ENCODE measurements at places on chromosomes 3 and 15.

DNA sequence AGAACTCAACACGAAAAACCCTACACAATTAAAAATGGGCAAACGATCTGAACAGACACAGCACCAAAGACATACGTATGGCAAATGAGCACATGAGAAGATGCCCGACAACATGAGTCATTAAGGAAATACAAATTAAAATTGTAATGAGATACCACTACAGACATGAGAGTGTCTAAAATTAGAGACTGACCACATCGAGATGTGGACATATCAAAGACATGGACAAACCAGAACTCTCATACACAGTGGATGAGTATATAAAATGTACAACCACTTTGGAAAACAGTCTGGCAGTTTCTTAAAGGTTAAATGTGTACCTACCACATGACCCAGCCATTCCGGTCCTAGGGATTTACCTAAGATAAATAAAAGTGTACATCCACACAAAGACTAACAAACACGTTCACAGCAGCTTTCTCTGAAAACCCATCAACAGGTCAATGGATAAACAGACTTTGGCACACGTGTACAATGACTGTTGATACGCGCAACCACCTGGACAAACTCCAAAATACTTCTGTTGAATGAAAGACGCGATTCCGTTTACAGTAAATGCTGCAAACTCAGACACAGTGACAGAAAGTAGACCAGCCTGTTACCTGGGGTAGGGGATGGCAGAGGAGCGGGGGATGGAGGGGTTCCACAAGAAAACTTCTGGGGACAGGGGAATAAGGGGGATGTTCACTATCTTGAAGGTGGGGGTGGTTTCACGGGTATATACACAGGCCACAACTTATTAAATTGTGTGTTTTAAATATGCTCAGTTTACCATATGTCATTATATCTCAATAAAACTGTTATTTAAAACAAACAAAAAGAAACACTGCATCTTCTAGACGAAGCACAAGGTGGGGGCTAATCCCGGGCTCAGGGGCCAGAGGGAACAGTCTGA is 2.1 kb downstream of the TNK2 start:
- DNase-seq = no peak

DNA sequence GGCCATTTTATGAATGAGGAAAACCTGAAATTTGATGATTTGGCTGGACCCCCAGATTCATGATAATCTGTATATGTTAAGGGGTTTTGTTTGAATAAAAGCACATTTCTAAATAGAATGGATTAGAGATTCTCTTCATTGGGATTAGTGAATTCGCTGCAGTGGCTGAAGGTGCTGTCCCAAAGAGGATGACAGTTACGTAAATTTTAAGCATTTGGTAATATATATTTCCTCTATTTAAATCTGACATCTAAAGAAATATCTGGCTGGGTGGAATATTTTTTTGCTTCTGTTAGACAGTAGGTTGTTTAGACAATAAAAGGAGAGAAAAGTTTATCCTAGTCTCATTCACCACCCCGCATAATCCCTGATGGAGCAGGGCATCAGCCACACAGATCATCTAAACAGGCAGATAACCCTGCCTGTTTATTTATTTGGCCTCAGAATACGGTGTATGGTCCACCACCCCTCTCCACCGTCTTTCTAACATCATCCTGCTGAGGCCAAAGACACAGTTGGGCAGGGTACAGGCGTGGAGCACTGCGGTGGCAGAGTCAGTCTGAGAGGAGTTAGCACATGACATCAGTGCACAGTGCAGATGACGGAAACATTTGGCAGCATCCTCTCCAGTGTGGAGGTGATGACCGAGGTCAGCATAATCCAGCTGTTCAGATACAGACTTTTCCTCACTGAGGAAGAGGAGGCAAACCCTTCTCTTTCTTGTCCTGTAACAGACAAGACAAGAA is 20.4 kb upstream of the NFKBIZ start:
- peak; percentile 38 for DNase-seq

DNA sequence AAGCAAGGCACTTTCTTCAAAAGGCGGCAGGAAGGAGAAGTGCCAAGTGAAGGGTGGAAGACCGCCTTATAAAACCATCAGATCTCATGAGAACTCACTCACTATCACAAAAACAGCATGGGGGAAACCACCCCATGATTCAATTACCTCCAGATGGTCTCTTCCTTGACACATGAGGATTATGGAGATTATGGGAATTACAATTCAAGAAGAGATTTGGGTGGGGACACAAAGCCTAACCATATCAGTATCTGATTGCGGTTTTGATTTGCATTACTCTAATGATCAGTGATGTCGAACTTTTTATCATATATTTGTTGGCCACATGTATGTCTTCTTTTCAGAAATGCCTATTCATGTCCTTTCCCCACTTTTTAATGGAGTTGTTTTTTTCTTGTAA is 549.3 kb upstream of the IL12A start:
- DNase-seq = no peak

DNA sequence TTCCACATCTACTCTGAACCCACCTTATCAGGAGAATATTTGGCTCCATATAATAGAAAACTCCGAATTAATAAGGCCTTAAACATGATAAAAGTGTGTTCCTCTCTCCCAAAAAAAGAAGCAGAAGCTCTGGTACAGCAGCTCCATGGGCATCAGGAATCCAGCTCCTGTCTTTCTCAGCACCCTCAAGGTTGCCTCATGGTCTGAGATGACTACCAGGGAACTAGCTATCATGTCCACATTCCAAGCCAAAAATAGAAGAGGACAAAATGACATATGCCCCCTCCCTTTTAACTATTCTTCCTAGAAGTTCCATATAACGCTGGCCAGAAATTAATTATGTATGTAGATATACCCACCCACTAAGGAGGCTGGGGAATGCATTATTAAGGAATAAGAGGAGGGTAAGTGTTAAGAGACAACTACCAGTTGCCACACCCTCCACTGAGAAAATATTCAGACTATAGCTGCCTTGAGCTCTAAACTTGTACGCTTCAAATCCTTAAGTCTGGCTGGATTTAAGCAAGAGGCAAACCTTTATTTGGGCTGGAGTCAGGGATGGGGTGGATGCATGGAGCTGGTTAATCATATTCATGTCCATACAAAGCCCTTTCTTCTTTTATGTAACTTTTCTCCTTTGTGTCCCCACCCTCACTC is 35.8 kb upstream of the CTDSPL start:
- no peak for DNase-seq

DNA sequence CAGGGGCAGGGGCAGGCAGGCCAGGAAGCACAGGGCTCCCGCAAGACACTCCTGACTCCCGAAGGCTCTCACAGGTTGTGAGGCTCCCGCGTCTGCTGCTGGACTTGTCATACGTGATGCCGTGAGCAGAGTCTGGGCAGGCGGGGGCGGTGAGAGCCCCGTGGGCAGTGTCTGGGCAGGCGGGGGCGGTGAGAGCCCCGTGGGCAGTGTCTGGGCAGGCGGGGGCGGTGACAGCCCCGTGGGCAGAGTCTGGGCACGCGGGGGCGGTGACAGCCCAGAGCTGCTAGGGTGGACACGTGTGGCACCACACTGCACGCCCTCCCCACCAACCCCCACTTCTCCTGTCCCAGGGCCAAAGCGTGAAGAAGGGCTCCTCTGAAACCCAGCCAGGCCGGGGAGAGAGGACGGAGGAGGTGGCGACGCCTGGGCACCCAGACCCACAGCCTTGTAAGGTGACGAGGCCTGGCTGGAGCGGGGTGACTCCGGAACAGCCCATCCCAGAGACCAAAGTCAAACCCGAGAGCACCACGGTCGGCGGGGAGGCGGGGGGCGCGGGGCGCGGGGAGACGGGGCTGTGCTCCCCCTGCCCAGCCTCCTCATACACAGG is 35.0 kb downstream of the TNK2 start:
- no peak for DNase-seq

DNA sequence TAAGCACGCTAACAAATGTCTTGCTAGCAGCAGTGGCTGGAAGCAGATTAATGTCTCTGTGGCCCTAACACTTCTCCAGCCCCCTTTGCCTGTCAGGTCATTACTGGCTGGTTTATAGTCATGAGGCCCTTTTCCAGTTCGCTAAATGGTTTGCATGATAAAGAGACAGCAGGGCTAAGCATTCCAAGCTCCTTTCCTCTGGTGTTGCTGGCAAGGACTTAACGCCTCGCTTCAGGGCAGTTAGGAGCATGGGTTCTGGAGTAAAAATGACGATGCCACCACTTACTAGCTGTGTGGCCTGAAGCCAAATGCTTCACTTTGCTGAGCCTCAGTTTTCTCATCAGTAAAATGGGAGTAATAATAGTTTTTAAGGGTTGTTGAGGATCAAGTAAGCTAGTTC is 185.9 kb downstream of the MEGF11 start:
- no peak for DNase-seq

DNA sequence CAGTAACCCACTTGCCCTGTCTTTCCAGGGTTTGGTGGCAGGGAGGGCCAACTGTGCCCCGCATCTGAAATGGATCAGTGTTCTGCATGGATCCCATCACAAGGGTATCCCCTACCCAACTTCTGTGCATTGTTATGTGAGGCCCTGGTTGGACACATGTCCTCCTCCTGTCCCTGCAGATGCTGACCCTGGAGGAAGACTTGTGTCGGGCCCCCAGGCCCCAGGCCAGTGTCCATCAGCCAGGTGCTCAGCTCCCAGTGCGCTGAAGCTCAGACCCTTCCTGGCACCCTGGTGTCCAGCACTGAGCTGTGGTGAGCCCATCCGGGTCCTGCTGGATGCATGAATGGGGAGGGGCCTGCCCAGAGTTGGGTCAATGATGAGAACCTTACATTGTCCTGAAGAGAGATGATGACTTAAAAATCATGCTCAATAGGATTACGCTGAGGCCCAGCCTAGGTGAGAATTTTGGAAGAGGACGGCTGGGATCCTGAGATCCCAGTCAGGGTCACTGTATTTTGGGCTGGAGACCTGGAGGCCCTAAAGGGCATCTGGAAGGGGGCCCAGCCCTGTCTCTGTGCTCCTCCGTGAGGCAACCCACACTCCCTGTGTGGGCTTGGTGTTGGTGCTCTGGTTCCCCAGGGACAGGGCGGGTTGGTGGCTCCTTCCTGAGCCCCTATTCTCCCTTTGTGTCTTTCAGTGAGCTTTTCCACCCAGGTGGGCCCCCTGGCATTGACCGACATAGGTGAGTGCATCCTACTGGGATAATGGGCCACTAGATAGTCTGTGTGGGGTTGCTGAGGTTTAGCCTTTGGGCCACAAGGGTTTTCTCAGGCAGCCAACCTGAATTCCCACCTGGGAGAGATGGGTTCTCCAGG is 199.1 kb downstream of the UBE3A start:
- no peak for DNase-seq

DNA sequence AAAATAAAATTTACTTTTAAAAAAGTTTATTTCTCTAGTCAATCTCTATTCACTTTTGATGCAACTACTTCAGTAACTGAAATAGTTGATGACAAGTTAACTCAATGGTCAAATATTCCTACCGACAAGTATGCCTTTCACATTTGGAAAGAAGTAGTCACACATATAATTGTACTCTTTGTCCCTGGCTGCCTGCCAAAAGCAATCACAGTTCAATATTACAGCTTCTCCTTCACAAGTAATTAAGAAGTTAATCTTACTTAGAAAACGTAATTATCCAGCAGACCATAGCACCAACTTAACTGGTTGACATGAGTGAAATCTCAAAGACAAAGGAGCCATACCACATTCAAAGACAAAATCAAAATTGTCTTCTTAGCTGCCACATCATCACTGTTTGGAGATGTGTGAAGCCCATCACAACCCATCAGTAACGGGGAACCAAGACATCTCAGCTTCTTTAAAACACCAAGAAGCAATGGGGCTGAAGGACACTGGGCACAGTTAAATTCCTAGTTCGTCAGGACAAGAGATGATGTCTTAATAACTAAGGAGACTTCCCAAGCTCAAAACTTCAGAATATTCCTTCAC is 86.1 kb downstream of the PLCH1 start:
- peak; percentile 62 for DNase-seq

GRCh38 chr15:91253605-91254004 is 153.5 kb downstream of the SV2B start:
- DNase-seq = no peak

DNA sequence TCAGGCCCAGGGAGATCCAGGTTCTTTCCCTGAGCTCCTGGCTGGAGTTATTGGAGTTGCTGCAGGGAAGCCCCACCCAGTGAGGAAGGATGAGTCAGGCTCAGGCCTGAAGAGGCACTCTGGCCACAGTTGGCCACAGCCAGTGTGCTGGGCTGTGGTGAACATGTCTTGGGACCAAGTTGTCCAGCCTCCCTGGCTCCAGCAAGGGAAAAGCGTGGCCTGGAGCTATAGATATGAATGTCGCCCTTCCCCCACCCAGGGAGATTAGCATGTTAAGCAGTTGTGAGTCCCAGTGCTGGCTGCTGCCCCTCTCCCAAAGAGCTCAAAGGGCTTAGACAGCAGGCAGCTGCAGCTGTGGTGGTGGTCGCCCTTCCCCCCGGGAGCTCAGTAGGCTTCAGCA is 963.2 kb downstream of the ROBO2 start:
- DNase-seq = no peak

DNA sequence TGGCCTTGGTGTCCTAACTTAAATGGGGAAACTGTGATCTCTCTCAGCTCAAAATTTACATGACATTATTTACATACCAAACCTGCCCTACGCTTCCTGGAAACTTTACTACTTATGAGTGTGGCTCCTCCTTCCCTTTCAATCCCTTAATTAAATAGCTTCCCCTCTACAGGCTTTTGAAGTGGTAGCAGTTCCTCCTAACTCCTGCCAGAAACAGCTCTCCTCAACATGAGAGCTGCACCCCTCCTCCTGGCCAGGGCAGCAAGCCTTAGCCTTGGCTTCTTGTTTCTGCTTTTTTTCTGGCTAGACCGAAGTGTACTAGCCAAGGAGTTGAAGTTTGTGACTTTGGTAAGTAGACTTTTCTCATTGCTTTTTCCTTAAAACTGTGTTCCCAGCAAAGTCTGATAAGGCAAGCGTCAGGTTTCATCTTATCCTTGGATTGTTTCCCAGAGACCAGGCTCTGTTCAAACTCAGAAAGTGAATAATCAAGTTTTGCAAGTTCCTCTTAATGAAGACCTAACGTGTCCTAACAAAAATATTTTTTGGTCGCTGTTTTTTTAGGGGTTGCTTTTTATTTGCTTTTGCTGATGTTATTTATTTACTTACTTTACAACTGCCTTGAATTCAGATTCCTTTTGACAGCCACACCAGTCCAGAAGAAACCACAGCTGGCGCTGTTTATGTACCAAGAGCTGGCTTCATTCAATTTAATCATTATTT is at the start of gene ACP3:
TSS of gene ACP3 (plus strand) at position 179 of the 720 bp plus-strand sequence. CDS start at position 229, 50 bp downstream.
- DNase-seq = no peak

DNA sequence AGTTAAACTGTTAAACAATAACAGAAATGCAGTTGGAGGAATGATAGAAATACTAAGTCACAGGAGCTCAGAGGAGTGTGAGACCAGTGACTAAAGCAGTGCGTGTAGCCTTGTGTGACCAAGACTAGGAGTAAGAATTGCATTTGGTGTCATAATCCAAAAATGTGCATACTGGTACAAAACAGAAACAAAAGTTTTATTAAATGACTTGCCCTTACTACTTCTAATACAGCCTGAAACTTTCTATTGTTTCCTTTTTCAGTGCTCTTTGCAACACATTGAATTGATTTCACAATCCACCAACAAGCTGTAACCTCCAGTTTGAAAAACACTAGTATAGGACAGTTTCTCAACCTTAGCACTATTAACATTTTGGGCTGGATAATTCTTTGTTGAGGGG is 17.1 kb downstream of the SNX1 start:
- no peak for DNase-seq

Data from retina (tissue), 1 donor.